Thoracic aorta (tissue), 2 donors: ENCODE measurements at places on chromosomes 11 and 22. TPM values are rescaled to one million over a fixed set of nuclear protein-coding genes. Genes with fewer than 3 reads are reported as not detected.

GRCh38 chr22:32202539-32203180 lies 2.2 kb downstream of the RFPL2 start:
- no peak for DNase-seq

DNA sequence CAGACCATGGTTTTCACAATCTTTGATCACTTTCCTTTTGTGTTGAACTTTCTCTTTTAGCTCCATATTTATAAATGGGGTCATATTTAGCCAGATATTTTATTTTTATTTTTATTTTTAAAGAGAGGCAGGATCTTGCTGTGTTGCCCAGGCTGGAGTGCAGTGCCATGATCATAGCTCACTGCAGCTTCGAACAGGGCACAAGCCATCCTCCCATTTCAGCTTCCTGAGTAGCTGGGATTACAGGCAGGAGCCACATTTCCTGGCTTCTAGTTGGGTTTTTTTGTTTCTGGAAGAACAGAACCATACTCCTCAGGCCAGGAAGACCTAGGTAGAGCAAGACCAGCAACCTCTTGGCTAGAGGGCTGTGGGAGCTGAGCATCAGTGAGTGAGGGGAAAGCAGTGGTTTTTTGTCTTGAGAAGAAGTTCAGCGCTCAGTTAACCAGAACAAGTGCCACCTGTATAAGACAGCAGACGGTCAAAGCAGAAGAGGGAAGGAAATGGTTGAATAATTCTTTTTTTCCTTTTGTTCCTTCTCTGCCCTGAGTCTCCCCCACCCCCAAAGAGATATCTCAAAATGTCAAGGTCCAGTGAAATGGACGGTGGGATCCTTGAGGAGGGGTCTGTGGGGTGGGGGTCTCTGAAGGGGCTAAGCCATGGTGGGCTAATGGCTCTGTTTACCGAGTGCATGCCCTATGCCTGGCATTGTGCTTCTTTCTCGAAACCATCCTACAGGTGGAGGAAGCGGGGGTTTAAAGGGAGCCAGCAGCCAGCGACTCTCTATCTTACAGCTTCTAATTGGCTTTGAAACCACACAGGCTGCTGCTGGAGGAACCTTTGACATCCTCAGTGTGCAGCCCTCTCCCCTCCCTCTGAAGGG lies 63.0 kb downstream of the PTPRJ start:
- no peak for DNase-seq

DNA sequence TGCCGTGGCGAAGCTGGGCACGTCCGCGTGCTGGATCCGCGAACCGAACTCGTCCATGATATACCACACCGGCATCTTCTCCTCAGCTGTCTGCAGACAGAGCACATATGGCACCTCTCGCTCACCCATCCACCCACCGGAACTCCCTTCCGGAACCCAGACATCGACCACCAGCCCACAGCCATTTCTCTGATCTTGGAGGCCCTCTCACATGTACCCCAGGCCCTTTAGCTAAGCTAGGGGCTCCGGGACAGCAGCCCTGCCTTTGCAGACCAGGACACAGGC lies 7.1 kb downstream of the TTLL12 start:
- no peak for DNase-seq

DNA sequence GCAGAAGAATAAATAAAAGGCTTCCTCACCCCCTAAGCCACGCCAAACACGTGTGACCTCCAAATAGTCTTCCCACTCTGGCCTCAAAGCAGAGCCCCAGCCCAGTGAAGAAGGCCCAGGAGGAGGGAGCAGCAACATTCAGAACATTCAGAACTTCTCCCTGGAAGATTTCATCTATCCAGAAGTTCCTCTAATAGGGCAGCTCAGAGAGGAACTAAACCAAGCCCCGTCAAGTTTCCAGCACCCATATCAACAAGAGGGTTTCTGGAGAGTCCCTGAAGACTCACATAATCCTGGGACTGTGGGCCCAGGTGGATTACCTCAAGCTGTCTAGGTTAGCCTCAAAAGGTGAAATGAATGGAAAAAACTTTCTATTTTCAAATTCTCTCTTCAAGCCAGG lies 39.4 kb downstream of the PC start:
- DNase-seq, result no peak

Gene SPDYC
- not detected for total RNA-seq

Gene SLC22A9
- total RNA-seq, result not detected

Gene SPTBN2
- total RNA-seq, result 5.6 TPM
